COR-L47 (cell line): ENCODE measurements at places on chromosomes 5 and 9.

DNA sequence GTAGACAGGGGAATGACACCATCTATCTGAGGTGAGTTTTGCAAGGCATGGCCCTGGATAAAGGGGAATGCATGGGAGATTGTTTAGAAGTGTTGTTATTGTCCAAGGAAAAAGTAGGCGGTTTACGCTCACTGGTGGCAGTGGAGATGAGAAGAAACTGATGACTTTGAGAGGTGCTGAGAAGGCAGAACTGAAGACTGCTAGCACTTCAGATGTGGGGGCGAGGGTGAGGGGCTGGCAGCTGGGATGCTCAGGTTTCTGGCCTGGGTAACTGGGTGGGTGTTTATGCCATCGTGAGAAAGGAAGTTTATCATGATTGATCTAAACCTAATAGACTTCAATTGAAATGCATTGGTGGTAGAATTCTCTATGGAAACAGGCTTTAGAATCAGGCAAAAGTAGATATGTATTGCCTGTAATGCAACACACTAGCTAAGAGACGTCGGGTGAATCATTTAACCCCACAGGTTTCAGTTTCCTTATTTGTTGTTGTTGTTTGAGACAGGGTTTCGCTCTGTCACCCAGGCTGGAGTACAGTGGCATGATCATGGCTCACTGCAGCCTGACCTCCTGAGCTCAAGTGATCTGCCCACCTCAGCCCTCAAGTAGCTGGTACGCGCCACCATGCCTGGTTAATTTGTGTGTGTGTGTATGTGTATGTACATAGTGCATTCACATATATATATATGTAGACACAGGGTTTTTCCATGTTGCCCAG is 123.5 kb downstream of the SLC24A2 start:
- no peak for DNase-seq

GRCh38 chr5:9401786-9402472 is 143.9 kb downstream of the SEMA5A start:
- DNase-seq: no peak

DNA sequence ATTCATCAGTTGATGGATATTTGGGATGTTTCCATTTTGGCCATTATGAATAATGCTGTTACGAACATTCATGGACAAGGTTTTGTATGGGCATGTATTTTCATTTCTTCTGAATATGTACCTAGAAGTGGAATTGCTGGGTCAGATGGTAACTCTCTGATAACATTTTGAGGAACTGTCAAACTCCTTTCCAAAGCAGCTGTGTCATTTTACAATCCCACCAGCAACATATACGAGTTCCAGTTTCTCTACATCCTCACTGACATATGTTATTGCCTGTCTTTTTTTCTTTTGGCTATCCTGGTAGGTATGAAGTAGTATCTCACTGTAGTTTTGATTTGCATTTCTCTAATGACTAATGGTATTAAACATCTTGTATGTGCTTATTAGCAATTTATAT is 86.7 kb downstream of the PRKACG start:
- DNase-seq: no peak

- DNase-seq: no peak
Measured at GRCh38 chr5:10329820-10330481, 22.2 kb upstream of the CMBL start.

- DNase-seq: no peak
Measured at GRCh38 chr9:121782514-121783110, 131.2 kb downstream of the DAB2IP start.

GRCh38 chr5:104385906-104386305 is 823.3 kb upstream of the NUDT12 start:
- DNase-seq: no peak

DNA sequence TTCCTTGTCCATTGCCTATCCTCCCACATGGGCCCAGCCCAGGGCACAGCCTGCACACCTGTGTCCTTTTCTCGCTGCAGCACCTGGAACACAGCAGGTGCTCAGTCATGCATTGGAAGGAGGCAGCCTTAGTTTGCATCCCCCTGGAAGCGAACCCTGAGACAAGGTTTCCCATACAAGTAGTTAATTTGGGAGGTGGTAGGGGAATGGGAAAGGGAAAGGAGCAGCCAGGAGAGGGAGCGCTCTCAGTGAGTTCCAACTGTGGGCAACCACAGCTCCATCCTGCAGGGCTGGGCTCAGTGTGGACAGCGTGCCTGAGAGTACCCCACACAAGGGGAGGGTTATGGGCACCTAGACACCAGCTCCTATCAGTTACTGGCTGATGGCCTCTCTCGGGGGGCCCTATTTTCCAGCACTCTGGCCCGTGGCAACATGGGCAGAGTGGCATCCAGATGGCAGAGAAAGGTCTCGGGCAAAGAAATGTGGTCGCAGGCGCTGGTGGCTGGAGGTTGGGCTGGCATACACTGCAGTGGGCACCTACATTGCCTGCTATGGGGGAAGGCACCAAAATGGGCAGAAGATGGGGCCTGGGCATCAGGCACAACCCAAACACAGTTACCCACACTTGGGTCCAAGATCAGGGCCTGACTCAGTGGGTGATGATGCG is 50.1 kb downstream of the TSPAN17 start:
- no peak for DNase-seq

DNA sequence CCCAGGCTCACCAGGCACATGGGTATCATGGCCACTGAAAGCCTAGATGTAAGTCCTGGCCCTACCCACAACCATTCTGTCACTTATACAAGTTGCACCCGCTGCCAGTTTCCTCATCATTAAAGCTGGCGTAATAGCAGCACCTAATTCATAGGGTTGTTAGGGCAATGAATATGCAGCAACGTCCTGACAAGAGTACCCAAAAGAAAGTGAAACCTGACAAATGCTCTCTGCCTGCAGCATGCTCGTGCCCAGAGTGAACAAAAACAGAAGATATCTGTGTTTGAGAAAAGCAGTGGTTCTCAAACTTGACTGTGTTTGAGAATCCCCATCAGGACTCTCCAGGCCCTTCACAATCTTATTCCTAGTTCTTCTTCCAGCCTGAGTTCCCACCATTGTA is 632.4 kb downstream of the SEMA5A start:
- no peak for DNase-seq

- DNase-seq: no peak
Measured at GRCh38 chr5:146671561-146672295, 155.7 kb upstream of the GPR151 start.

DNA sequence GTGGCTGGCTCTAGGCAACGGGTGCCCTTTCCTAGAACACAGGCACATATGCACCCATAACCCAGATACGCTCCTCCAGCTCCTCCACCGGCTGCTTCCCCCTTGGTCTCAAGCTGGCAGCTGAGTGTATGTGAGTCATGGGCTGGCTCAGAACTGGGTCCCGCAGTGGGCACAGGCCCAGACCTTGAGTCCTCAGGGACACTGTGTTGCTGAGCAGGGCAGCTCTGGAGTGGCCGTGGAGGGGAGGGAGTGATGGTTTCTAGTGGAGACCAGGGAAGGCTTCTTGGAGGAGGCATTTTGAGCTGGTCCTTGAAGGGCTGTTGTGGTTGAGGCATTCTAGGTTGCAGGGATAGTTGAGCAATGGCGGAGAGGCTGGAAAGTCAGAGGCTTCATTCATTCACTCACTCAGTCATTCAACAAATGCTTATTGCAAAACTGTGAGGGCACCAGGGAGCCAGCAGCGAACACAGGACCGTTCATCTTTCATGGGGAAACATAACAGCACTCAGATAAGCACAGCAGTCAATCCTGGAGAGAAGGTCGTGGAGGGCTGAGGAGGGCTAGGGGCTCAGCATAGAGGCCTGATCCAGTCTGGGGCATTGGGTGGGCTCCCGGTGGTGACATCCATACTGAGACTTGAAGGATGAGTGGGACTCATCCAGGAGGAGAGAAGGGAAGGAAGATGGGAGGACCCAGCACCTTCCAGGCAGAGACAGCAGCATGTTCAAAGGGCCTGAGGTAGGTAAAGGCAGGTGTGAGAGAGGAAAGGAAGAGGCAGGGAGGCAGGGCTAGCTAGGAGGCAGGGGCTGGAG is 2.4 kb downstream of the BBLN start:
- no peak for DNase-seq

DNA sequence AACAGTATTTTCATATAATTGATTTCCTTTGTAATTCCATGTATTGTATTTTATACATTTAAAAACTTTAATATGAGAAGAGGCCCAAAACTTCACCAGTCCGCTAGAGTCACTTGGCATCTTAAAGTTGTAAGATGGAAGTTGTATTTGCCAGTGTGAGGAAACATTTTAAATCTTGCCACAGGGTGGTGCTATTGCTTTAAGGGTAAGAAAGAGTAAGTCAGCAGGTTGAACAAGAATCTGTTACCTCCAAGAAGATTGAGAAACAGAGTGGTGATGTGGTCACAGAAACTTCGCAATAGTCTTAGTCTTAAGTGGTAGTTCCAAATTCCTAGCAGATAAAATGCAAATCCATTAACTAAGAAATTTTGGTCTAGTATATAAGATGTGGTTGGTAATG is 39.8 kb upstream of the RANBP6 start:
- peak; percentile 65 for DNase-seq

DNA sequence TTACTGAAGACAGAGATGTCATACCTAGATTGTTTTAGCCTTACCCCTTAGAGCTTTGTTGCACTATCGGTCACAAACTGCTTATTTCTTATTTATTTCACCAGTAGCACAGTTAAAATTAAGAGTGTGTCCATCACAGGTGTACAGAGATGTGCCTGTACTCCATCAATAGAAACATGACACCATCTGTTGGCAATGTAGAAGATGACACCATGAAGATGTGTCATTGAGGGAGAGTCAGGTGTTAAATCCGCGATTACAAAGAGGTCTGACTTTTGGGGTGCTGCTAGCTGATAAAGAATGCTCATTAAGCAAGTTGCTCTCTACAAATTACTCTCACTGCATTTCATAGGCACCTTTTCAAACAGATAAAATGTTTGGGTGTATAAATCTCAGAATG is 164.4 kb downstream of the SMARCA2 start:
- peak; percentile 24 for DNase-seq

GRCh38 chr5:25974451-25974850 is 1063.9 kb downstream of the CDH9 start:
- DNase-seq: no peak

GRCh38 chr9:31702957-31703356 is 681.5 kb upstream of the ACO1 start:
- DNase-seq: peak; percentile 20

DNA sequence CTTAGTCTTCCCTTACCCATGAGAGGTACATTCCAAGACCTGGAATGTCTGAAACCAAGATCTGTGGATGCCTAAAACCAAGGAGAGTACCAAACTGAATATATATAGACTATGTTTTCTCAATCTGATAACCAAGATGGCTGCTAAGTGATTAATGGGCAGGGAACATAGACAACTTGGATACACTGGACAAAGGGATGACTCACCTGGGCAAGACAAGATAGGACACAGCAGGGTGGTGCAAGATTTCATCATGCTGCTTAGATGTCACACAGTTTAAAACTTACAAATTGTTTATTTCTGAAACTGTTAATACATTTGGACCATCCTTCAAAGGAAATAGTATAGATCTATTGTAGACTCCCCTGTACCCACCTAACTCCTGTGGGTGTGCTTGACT is 130.9 kb downstream of the HTR1A start:
- DNase-seq: no peak

DNA sequence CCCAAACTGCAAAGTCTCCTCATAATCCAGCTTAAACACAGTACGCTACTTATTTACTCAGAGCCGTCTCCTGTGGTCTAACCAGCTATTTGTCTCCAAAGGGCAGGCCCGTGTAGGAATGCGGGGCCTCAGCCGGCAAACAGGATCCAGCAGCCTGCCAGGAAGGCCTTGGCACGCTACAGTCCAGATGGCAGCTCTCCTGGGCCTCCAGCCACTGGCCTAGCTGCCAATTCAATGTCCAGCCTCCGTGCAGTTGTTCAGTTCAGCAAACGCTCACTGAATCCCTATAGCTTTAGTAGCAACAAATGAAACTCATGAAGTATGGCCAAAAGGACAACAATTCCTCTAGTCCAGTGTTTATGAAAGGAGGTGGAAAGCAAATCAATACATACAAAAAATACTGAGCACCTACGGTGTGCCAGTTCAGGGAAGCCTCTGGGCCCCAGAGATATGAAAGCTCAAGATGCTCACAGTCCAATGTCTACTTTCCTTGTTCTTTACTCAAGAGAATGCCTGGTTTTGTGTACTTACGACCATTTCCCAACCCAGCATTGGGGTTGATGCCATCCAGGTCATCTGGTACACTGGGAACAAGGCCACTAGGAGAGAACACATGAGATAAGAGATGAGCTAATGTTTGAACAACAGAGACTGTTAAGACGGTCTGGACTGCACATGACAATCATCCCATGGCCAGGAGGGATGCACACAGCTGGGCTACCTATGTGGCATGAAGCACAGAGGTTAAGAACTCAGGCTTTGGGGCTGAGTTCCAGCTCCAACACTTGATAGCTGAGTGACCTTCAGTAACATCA is 8.3 kb downstream of the CDK5RAP2 start:
- DNase-seq: no peak

DNA sequence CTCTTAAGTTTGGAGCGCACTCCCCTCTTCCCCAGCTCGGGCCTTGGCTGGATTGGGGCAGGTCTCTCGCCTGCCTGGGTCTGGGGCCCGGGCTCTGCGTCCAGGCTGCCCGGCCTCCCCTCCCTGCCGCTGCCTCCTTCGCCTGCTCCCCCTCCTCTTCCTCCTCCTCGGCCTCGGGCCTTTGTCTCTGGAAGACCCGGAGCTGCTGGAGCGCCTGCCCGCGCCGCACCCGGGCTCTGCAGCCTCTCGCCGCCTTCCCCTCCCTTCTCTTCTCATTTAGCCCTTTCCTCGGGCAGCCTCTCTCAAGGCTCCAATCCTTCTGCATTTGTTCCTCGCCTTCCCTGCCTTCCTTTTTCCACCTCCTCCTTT is 218.5 kb downstream of the C9orf50 start:
- DNase-seq: no peak

- no peak for DNase-seq
Measured at GRCh38 chr5:74182603-74183002, 457.9 kb downstream of the ENC1 start.

GRCh38 chr5:6491919-6492290 is 43.2 kb downstream of the UBE2QL1 start:
- no peak for DNase-seq

DNA sequence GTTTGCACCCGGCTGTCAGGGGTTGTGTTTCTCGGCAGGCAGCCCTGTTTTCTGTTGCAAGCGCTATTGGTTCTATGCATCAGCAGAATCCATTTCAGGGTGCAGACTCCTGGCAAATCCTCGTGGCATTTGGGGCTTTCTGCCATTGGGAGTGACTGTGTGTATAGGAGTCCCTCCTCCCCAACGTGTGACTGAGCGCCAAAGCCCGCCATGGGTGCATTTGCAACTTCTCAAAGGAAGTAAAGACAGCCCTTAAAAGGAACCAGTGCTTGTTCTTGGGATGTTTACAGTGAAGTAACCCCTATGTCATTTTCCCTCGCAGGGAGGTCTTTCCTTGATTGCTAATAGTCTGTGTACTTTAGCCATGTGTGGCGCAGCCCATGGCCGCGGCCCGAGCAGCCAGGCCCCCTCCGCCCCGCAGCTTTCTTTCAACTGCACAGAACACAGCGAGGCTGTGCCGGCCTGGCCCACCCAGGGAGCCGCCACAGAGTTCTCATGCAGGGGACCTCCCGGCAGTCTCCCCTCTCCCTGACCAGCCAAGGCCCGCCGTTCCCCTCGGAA is 175.6 kb downstream of the HSD17B3 start:
- DNase-seq: no peak
